Activated CD4-positive, alpha-beta memory T cell treated with anti-CD3 and anti-CD28 coated beads for 36 hours (primary cell): ENCODE measurements at places on chromosomes 13 and 19.

DNA sequence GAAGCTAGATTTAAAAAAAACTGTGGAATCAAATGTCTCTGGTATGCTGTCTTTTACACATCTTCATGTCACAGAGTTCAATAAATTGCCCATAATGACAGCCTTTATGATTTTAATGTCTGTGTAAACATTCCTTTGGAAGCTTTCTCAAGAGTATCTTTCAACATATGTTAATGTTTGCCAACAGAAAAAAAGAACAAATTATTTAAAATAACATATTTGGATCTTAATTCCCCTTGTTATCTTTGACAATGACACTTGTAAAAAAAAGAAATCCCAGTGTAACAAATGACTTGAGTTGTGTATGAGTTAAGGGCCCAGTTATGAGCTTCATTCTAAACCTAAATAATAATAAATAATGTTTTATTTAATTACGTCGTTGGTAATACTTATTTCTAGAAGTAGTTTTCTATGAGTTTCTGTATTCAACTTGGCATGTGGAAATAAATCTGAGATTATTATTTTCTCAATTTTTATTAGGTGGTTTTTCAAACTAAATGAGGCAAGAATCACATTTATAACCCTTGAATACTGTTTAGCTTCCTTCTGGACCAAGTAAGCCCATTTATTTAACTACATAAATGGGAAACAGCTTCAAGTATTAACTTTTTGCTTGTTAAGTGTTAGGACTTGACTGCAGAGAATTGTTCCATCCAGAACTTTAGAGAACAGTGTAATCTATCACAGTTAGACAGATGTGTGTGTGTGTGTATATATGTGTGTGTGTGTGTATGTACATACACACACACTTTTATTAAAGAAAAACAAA is 182.1 kb downstream of the POSTN start:
- no peak for DNase-seq

DNA sequence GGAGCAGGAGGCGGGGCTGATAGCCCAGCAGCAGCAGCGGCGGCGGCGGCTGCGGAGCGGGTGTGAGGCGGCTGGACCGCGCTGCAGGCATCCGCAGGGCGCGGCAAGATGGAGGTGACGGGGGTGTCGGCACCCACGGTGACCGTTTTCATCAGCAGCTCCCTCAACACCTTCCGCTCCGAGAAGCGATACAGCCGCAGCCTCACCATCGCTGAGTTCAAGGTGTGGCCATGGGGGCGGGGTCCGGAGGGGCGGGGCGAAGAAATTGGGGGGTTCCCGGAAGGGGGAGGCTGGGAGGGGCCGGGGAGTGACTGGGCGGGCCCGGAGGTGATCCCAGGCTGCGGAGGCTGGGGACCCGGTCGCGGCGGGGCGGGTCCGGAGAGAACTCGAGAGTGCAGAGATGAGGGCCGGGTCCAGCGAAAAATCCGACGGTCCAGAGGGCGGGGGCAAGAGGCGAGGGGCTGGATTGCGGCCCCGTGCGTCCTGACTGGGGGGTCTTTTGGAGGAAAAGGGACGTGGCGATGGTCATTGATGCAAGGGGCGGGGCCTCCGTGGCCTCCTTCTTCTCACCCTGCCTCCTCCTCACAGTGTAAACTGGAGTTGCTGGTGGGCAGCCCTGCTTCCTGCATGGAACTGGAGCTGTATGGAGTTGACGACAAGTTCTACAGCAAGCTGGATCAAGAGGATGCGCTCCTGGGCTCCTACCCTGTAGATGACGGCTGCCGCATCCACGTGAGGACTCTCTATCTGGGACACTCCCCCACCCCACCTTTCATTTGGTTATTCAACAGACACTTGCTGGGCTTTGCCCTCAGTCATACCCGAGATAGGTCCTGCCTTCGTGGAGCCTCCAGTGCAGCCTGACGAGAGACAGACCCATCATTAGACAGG is at the start of gene TBCB:
Gene TBCB (plus strand): TSS at position 16 of the 891 bp plus-strand sequence. CDS start 93 bp downstream, at position 109.
- DNase-seq, result peak; percentile 93

- no peak for DNase-seq
Observed at GRCh38 chr13:42478531-42479156, 95.3 kb upstream of the TNFSF11 start.

- no peak for DNase-seq
Observed at GRCh38 chr19:980133-980998, 3.8 kb upstream of the WDR18 start.

DNA sequence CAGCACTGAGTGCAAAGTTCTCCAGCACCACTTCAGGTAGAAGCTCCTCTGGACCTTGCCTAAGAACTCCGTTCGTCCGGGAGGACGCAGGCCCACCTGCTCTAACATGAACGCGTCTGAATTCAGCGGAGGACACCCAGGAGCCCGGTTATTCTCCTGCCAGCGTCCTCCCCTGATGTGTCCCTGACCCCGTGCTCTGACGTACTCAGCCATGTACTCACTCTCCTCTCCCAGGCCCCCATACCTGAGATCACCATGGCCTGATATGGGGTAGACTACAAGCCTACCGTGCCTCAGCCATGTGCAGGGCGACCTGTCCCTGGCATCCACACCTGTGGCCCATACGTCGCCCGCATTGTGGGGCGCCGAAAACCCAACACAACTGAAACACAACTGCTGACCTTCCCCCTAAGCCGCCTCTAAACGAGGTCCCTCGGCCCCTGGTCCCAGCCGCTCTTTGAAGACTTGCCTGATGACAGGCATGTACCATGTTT is 744 bp upstream of the ZNF584 start:
- peak; percentile 32 for DNase-seq

DNA sequence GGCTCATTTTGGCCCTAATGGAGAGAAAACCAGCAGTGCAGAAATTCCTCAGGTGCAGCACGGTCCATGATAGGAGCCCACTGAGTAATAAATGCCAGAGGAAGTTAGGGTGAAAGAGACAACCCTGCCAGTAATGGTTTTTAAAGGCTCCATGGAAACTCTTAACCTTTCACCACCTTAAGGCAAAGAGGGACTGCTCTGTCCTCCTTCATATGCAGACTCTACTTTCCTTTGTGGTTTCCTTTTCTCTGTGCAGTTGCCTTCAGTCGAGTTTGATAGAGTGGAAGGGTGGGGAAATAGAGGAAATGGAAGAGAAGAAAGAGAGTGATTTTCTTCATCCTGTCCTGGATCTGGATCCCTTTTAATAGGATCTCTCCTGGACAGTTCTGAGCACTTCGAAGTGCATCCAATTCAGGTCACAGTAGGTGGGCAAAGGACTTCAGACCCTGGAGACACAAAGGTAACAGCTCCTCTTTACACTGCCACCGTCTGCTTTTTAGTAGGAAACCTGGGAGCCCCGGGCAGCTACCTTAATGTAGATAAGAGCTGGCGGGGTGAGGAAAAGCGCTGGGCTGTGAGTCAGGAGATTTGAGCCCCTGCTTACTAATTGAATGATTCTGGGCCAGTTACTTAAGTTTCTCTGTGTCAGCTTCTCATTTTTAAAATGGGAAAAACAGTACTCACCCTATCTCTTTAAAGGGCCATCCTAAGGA is 294.8 kb downstream of the KCNRG start:
- DNase-seq, result no peak
